ENCODE measurements at places on chromosomes 16 and 17. TPM values are rescaled to one million over a fixed set of nuclear protein-coding genes. Genes with fewer than 3 reads are reported as not detected.

Gene TMC5
- polyA plus RNA-seq: not detected

Gene ANKFY1
- 27.0 TPM for polyA plus RNA-seq

Gene ZNF385C
- 0.04 TPM for polyA plus RNA-seq

- DNase-seq: no peak
Measured at GRCh38 chr17:55053855-55054254, 85.3 kb downstream of the STXBP4 start.

- DNase-seq: no peak
Measured at GRCh38 chr17:58084317-58084981, 1.2 kb downstream of the DYNLL2 start.

DNA sequence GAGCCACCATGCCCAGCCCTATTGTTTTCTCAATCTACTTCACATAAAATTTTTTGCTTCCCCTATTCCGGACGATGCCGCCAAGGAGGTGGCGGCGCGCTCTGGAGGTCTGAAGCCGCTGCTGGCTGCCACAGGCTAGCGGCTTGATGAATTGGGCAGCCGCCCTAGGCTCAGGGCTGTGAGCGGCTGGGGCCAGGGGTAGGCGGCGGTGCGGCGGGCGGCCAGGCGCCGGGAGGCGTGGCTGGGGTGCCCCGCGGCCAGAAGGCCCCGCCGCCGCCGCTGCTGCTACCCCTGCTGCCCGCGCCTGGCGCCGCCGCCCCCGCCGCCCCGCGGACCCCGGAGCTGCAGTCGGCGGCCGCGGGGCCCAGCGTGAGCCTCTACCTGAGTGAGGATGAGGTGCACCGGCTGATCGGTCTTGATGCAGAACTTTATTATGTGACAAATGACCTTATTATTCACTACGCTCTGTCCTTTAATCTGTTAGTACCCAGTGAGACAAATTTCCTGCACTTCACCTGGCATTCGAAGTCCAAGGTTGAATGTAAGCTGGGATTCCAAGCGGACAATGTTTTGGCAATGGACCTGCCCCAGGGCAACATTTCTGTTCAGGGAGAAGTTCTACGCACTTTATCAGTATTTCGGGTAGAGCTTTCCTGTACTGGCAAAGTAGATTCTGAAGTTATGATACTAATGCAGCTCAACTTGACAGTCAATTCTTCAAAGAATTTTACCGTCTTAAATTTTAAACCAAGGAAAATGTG lies 41.7 kb downstream of the ANKFY1 start:
- DNase-seq: no peak

- no peak for DNase-seq
Measured at GRCh38 chr17:34532281-34533065, 46.9 kb upstream of the TMEM132E start.

DNA sequence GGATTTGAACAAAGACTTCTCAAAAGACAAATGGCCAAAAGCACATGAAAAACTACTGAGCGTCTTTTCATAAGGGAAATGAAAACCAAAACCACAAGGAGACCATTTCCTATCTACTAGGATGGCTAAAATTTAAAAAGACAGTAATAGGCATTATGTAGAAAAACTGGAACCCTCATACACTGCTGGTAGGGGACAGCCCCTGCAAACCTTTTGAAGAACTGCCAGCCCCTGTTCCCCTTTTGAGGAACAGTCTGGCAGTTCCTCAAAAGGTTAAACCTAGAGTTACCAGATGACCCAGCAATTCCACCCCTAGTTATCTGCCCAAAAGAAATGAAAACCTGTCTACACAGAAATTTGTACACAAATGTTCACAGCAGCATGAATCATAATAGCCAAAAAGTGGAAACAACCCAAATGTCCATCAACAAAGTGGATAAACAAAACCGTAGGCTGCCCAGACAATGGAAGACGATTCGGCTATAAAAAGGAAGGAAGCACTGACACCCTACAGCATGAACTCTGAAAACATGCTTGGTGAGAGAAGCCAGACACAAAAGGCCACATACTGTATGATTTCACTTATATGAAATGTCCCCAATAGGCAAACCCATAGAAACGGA lies 22.9 kb downstream of the CDIP1 start:
- DNase-seq: no peak
